ENCODE measurements at places on chromosomes 1 and 21. TPM values are rescaled to one million over a fixed set of nuclear protein-coding genes. Genes with fewer than 3 reads are reported as not detected.

Gene TMCO4
- 23.8 TPM for total RNA-seq

Gene KCNN3
- total RNA-seq: not detected

Gene WDR77
- 63.9 TPM for total RNA-seq

Gene PKNOX1
- 14.3 TPM for total RNA-seq

Gene ERG
- not detected for total RNA-seq

Gene MRPL55
- total RNA-seq: 158 TPM

Gene OR2T29
- total RNA-seq: not detected

Gene FAM110D
- not detected for total RNA-seq

Gene CYYR1
- total RNA-seq: not detected

Gene STPG1
- total RNA-seq: 5.3 TPM

Gene GPR25
- not detected for total RNA-seq

Gene SYT11
- not detected for total RNA-seq

Gene ASTN1
- total RNA-seq: not detected

Gene HES3
- not detected for total RNA-seq

Gene RHD
- total RNA-seq: 0.66 TPM

Gene MXRA8
- not detected for total RNA-seq

Gene OR2T4
- total RNA-seq: not detected

Gene FCRL5
- not detected for total RNA-seq

Gene CLCNKB
- total RNA-seq: not detected

Gene GPX7
- not detected for total RNA-seq

Gene EFNA3
- 2.4 TPM for total RNA-seq

Gene CD53
- total RNA-seq: not detected

Gene OLIG1
- total RNA-seq: not detected

Gene HMCN1
- 0.05 TPM for total RNA-seq

Gene TINAGL1
- 596 TPM for total RNA-seq

Gene DIRAS3
- total RNA-seq: not detected

Gene CASQ2
- total RNA-seq: not detected

Gene ASCL5
- total RNA-seq: not detected

Gene OR2T2
- total RNA-seq: not detected

Gene S100A9
- total RNA-seq: 1.8 TPM

Gene TDRD10
- total RNA-seq: not detected

Gene FAM167B
- total RNA-seq: 0.29 TPM

All from HT-29 (cell line).